ENCODE measurements at places on chromosomes 2 and 18.

DNA sequence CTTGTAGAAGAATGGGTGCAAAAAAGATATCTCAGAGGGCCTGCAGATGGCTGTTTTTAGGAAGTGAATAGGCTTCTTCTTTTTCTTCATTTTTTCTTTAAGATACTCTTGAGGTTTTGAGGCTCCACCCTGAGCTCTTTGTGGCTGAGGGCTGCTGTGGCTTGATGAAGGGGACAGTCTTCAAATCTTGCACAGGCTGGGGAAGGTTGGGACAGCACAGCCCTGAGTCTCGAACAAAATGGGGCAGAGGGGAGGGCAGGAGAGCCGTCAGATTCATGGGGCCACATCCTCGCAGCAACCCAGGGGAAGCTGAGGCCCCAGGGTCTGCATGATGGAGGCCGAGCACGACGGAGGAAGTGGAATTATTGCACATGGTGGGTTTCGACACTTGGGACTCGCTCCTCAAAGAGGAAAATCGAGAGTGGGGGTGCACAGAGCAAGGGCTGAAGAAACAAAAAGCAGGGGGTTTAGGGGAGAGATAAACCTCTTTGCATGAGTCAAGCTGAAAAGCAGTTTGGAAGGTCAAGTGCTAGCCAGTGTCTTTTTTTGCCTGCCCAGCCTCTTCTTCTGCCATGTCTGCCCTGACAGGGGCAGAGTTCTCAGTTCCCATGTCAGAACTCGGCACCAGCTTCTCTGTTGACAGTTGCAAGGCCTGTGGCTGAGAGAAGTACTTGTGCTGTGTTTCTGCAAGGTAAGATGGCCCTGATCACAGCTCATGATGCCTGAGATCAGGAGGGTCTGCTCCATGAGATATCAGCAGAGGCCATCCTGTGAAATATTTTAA lies 19.5 kb downstream of the INPP4A start:
- DNase-seq, result no peak

DNA sequence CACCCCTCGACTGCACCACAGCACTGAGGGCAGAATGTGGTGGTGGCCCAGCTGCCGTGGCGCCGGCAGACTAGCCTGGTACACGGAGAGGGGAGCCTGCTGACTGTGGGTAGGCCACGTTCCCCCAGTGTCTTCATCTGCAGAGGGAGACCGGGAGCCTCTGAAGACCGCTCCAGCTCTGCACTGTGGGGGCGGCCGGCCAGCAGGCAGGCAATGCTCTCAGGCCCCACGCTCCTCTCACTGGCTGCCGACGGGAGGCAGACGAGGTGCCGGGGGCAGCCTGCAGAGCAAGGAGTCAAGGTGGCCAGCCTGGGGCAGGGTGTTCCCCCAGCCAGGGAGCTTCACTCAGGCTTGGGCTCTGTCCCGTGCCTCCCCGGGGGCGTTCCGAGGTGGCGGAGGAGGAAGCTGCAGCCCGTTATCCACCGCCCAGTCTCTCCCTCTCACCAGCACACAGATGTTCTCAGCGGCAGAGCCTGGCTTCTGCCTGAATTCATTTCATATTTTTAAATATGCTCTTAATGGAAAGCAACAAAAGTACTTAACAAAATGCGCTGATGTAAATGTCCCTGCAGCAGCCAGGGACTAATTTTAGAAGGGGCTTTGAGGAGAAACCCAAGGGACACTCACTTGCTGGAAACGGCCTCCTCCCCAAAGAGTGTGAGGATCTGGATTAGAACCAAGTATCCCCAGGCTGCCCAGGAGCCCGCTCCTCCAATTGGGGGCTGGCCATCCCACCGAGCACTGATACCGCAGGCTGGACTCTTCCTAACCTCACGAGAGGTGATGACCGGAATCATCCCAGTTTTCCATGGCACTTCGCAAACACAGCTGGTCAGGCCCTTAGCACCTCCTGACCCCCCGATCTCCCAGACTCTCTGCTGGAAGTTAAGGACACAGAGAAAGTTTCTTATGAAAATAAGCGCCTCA lies 87.8 kb downstream of the HDAC4 start:
- no peak for DNase-seq

GRCh38 chr2:121696410-121696930 lies 40.2 kb downstream of the NIFK start:
- DNase-seq, result no peak

DNA sequence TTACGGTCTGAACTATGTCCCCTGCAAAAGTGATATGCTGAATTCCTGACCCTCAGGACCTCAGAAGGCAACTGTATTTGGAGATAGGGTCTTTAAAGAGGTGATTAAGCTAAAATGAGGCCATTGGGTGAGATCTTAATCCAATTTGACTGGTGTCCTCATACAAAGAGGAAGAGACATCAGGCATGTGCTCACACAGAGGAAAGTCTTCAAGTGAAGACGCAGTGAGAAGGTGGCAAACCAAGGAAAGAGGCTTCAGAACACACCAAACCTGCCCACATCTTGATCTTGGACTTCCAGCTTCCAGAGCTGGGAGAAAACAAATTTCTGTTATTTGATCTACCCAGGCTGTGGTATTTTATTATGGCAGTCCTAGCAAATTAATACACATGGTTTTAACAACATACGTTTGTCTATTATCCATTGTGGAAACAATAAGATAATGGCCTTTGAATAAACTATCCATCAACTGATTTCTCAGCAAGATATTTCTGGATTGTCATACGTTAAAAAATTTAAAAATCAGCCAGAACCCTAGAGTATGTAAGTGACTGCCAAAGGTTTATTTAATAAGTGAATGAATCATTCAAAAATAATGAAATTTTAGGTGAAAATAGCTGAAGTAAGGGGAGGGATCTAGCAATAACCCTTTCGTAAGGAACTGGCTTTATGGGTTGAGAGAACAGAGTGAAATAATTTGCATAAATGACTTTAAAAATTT lies 6.5 kb downstream of the WIPF1 start:
- no peak for DNase-seq

DNA sequence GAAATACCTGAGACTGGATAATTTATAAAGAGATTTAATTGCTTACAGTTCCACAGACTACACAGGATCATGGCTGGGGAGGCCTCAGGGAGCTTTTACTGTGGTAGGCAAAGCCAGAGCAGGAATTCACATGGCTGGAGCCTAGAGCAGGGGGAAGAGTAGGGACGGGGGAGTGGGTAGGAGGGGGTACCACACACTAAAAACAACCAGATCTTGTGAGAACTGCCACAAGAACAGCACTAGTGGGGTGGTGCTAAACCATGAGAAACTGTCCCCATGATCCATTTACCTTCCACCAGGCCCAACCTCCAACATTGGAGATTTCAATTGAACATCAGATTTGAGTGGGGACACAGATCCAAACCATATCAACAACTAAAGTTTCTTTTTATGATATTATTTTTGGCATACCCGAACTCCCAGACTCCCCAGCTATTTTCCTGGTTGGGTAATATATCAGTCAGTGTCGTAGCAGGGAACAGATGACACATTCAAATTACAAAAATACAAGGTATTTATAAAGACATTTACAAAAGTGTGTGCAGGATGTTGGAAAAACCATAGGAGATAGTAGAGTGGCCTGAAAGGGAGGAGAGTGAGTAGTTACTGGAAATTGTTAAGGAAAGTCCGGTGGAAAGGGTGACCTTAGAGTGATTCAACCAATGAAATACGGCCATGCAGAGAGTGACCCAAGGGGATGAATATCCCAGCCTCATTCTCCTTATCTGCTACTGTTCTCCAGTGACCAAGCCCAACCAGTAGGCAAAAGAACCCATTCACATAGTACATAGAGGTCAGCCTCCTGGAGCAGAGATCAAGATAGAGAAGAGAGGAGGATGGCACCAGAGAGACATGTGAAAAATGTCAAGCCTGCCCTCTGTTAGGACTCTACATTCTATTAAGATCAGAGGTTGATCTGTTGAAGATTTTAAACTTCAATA lies 8.8 kb downstream of the RPL37A start:
- DNase-seq, result no peak

DNA sequence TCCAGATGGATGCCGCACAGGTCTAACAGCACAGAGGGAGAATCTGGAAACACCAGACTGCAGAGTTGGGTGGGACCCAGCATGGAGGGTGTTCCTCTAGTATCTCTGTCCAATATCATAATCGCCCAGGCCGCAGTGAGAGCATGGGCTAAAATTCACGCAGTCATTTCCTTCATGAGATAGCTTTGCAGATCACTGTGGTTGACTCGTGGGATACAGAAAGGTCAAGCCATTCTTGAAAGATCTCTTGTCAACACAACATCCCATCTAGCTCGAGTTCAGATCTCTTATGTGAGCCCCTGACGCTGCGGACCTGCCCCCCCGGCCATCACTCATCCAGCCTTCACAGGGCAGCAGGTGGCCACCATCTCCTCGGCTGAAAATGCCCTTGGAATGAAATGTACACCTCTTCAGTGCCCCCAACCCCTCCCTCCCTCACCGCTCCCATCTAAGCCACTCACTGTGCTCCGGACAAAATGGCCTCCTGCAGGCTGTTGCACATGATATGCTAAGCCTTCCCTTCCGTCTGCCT lies 45.9 kb downstream of the FOSL2 start:
- DNase-seq, result no peak

- no peak for DNase-seq
Observed at GRCh38 chr2:233039212-233039845, 6.9 kb downstream of the NEU2 start.

DNA sequence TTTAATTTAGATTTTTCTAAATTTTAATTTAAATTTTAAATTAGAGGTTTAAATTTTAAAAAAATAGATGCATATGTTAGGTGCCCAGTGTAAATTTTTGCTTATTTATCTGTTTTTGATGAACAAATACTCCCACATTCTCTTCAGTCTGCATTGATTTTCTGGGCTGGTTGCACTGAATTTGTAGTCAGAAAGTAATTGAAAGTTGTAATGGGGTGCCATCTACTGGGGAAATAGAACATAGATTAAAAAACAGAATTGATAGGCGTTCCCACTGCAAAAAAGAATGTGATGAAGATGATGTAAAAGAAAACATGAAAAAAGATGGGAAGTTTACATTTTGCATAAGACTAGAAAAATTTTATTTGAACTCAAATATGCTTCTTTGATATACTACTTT lies 51.7 kb upstream of the CCDC85A start:
- no peak for DNase-seq

GRCh38 chr2:14944562-14945346 lies 312.2 kb downstream of the LRATD1 start:
- DNase-seq, result no peak

GRCh38 chr2:80830891-80831290 lies 526.3 kb upstream of the LRRTM1 start:
- no peak for DNase-seq

- DNase-seq, result no peak
Observed at GRCh38 chr2:113060396-113060795, 1.4 kb downstream of the IL36RN start.

GRCh38 chr2:240319221-240319854 lies 116.1 kb upstream of the GPC1 start:
- DNase-seq, result no peak

DNA sequence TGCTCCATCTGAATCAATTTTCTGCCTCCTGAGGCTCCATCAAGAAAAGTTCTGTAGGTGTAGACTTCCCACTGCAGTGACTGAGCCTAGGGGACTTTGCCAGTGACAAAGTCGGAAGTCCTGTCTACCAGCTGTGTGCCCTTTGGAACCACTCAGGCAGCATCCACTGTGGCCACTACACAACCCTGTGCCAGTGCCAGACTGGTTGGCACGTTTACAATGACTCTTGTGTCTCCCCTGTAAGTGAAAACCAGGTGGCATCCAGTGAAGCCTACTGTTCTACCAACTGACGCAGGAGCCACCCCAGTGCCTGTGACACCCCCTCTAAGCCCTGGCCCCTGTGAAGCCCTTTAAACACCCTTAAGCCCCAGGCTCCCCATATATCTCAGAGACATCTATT lies 132.1 kb upstream of the SERPINE2 start:
- no peak for DNase-seq

DNA sequence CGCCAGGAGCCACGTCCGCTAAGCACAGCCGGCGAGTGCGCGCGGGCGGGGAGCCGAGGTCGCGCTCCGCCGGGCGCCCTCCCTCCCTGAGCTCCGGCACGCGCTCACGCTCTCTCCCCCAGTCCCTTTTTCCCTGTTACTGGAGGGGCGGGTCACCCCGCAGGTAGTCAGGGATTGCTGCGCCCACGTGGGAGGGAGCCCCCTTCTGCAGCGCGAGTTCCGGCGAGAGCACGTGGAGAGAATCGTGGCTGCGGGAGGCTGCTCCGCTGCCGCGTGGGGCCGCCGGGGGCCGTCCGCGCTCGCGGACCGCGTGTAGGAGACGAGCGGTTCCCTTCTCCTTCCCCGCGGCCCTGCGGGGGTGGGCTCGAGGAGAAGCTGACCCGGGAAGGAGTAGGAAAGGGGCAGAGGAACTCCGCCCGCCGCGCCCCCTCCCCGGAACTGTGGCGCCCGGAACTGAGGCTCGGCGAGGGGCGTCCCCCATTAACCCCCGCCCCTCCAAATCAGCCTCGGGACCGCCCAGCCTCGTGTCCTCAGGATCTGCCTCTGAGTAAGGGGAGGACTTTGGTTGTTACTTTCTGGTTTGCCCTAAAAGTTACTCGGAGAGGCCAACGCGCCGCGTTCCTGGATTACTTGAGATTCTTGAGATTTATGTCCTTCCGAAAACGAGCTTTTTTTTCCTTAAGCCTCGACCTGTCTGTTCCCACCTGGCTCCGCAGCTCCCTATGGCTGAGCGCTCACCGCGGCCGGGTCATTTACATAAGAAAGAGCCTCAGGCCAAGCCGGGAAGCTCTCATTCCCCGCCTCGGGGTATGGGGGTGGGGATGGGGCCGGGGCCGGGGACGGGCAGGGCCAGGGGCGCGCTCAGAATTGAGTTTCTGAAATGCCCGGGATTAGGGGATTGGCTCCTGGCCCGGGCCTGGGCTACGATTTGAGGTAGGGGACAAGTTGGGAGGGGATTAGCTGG lies 1.1 kb downstream of the HK2 start:
- DNase-seq, result no peak

- DNase-seq, result no peak
Observed at GRCh38 chr2:35933031-35933430, 422.5 kb upstream of the CRIM1 start.

DNA sequence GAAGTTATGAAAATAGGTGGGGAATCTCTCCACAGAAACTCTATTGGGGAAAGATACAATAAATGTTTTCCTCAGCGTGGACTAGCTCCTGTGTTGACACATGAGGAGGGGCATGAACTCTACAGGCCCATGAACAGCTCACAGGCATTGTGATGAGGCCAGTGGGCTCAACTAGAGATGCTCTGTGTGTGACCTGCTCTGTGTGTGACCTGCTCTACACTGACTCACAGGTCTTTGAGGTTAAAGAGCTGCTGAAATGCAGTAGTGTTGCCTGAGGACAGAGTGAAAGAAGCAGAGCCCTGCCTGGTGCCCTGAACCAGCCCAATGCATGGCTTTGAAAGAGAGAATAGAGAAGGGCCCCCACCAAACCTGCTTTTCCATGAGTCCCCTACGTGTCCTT lies 117.6 kb downstream of the MCFD2 start:
- DNase-seq, result no peak

GRCh38 chr2:193331676-193332075 lies 1136.9 kb upstream of the TMEFF2 start:
- no peak for DNase-seq

- no peak for DNase-seq
Observed at GRCh38 chr2:17871639-17872038, 6.8 kb upstream of the KCNS3 start.
